Stimulated activated CD4-positive, alpha-beta T cell treated with anti-CD3 and anti-CD28 coated beads, TNF-alpha, amount 100 ng/mL, for 4 hours (primary cell): ENCODE measurements at places on chromosomes 11 and 22.

DNA sequence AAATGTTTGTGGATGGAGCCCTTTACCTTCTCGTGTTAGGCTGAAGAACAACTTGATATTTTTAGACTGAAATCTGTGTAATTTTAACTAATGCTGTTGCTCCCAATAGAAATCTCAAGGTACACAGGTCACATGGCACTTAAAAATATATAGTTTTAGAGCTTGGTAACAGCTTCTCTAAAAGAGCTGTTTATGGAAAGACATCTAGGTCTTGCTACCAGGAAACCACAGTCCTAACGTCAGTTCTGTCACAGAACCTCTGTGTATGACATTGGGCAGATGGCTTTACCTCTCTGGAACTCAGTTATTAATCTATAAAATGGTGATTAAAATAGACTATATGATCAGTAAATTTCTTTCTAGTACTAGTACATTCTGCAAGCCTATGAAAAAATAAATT is 35.4 kb downstream of the PAK1 start:
- no peak for DNase-seq

GRCh38 chr11:120657306-120658070 is 145.9 kb downstream of the GRIK4 start:
- DNase-seq = no peak

- DNase-seq = no peak
These were observed 51.5 kb upstream of the FGF3 start for GRCh38 chr11:69870766-69871165.

DNA sequence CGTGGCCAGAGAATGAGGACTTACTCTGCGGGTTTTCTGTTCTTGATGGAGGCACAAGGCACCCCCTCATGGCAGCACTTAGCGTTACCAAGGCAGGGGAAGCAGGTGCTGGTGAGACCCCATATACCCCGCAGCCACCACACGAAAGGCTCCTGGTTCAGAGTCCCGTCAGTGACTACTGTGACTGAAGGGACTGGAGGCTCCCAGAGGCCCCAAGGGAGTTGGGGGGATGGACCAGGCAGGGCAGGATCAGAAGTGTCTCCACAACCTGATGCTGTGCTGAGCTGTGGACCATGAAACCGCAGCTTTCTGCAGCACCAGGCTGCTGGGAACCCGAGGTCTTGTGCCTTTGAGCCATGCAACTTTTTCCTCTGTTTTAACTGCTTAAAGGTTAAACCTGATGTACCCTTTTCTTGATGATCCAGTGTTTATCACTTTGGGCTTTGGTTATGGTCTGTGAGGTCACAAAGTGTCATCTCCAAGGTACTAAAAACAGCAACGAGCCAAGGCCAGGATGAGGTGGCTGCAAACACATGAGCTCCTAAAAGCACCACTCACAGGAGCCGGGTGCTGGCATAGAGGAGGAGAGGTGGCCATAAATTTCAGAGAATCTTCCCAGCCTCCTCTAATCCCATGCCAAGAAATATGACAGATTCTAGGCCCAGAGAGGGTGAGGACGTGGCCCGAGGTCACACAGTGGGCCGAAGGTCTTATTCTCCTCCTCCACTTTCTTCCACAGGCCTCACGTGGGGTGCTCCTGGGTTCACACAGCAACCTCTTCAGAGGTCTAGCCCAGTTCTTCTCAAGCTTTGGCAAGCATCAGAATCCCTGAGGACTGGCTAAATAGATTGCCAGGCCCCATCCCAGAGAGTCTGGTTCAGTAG is 4.2 kb upstream of the LRRC32 start:
- DNase-seq = no peak

DNA sequence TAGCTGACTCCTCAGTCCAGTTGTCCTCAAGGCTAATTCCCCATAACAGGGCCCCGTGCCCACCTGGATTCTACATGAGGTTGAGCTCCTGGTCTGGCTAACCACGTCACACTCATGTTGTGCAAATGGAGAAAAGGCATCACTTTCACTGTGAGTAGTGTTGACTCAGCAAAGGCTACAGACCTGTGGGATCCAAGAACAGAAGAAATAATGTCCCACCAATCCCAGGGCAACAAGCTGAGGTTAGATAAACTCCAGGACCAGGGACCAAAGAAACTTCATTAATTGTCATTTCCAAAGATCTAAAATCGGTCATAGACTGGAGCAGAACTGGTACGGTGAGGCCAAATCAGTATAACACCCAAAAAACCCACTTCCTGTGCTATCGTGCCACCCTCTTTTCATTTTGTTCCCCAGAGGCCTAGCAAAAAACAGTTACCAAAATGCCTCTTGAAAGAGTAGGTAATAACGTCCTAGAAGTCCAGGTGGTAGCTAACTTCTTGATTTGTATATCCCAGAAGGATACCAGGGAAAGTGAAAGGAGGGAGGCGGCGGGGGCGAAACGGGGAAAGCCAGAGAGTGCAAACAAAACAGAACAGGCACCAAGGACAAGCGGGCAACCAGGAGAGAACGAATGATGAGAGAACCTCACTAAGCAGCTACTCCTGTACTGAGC is 1.4 kb downstream of the PCSK7 start:
- peak; percentile 30 for DNase-seq

- no peak for DNase-seq
These were observed 396.1 kb downstream of the BRD1 start for GRCh38 chr22:49431551-49431950.

DNA sequence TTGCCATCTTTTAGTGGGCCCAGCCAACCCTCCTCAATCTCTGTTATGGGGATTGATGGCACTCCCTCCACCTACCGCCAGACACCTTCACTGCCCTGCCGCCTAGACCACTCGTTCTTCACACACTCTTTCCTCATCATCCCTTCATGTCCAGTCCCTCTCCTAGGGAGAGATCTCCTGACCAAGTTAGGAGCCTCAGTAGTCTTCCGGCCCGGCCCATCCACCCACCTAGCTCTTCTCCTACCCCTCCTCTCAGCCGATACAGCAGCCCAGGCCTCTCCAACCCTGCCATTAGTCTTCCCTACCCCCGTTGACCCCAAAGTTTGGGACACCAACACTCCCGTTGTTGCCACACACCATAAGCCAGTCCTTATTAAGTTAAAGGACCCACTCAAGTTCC is 11.0 kb upstream of the OR56A3 start:
- DNase-seq = no peak

GRCh38 chr11:114149689-114150407 is 90.3 kb downstream of the ZBTB16 start:
- no peak for DNase-seq

DNA sequence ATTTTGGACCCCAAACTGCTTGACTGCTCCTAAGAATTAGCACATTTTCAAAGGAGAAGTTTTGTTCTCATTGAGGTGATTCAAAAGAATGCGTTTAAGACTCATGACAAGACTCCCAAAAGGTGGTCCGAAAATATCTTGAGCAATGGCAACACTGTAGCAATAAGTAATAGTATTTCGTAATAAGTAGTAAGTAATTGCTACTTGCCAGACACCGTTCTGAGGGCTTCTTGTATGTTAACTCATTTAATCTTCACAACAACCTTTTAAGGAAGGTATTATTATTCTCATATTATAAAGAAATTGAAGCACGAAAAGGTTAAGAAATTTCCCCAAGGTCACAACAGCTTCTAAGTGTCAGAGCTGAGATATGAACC is 184.0 kb upstream of the SORL1-AS1 start:
- DNase-seq = no peak

DNA sequence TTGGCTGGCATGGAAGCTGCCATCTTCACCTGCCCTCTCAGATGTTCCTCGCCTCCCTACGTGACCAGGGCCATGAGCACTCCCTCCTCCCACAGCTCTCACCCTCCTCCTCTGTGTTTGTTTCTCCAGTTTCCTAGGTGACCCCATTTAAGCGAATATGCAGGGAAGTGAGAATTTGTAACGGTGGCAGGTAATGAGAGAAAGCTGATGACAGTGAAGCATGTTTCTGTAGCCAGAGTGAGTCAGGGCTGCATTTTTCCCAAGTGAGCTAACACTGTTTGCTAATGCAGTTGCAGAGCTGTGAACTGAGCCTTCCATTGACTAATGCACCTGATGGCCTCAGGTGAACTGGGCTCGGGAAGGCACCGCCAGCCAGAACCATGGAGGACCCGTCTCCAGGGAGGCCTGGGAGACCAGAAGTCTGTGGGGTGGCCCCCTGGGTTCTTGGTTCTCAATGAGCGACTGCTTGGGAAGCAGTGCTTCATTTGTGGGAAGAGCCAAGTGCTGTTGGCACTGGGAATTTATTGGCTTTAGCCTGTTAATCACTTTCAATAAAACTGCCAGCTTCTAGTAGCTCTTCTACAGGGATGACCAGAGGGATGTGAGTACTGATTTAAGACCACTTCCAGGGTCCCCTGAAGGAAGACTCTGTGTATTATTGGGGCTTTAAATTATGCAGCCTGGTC is 64.5 kb downstream of the BARX2 start:
- no peak for DNase-seq
